ENCODE measurements at places on chromosomes 4 and X. TPM values are rescaled to one million over a fixed set of nuclear protein-coding genes. Genes with fewer than 3 reads are reported as not detected.
A peak's percentile ranks its signal among the peaks of the same experiment; 100 is the strongest.

DNA sequence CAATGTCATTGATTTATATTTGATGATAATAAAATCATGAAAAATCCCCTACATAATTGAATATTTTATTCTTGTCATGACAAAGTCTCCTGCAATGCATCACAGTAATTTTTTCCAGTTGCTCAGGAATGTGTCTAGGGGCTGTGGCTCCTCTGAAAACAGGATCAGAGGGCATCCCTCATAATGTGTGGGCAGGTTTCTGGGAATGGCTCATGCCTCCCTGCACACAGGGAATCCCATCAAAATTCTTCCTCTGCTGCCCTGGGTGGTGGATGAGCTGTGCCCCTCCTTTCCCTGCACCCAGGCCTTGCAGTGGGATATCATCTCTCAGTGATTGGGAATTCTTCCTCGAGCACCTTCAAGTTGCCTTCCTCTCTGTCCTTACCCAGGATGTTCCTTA is 20.4 kb upstream of the PUDP start:
- H3K4me1 ChIP-seq, result no peaks in the 10 kb centered on the region
- no peak for DNase-seq
- no peaks in the 10 kb centered on the region for H3K27me3 ChIP-seq
- H3K27ac ChIP-seq, result no peak overlapping the region
- no peaks in the 10 kb centered on the region for H3K36me3 ChIP-seq

- H3K27ac ChIP-seq, result peak overlapping the region; percentile 77
- DNase-seq, result peak; percentile 15
- H3K4me1 ChIP-seq, result no peaks in the 10 kb centered on the region
Observed at GRCh38 chrX:119942831-119943184, 743 bp downstream of the NKAP start.

DNA sequence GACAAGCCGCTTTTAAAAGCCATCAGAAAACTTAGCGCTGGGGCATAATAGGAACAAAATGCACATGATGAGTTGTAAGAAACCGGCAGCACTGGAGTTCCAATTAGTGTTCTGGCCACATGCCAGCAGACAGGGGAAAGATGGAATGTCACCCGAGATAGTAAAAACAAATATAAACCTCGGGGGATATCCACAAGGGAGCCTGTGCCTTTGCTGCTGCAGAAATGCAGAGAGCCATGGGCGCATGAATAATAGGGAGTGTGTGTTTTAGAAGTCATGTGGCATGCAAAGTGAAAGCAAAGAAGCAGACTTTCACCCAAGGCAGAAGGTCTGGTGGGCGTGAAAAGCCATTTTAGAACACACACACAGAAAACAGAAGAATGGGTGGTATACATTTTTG is 19.1 kb downstream of the GPRASP3 start:
- H3K4me1 ChIP-seq, result no peaks in the 10 kb centered on the region
- no peaks in the 10 kb centered on the region for H3K27me3 ChIP-seq
- no peak overlapping the region for H3K4me3 ChIP-seq

- H3K4me3 ChIP-seq, result no peak overlapping the region
- peaks cover 10% of the 10 kb centered on the region for H3K36me3 ChIP-seq
- DNase-seq, result peak; percentile 38
- no peak overlapping the region for H3K27ac ChIP-seq
- H3K27me3 ChIP-seq, result no peaks in the 10 kb centered on the region
Observed at GRCh38 chr4:1237981-1238675, 10.8 kb downstream of the CTBP1 start.

GRCh38 chrX:103530545-103530944 is 11.3 kb upstream of the RAB40A start:
- no peak overlapping the region for H3K27ac ChIP-seq
- H3K36me3 ChIP-seq, result no peaks in the 10 kb centered on the region
- DNase-seq, result no peak
- H3K4me1 ChIP-seq, result no peaks in the 10 kb centered on the region
- H3K4me3 ChIP-seq, result no peak overlapping the region

DNA sequence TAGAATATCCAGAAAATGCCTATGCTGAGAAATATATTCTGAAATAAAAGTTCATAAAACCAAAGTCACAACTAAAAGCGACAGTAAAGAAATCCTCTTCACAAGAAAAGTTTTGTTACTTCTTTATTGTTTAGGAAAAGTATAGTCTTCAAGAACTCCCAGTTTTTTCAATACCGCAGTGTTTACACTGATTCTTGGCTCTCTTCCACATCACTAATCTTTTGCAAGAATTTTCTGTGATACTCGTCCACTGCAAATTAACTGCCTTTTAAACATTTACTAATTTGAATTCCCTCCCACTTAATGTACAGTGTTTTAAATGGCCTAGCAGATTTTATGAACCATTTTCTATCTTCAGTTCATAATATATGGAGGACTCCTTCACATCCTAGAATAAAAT is 65.1 kb downstream of the HPGDS start:
- no peaks in the 10 kb centered on the region for H3K36me3 ChIP-seq
- H3K4me3 ChIP-seq, result no peak overlapping the region
- DNase-seq, result no peak

- no peak overlapping the region for H3K27ac ChIP-seq
- no peaks in the 10 kb centered on the region for H3K4me1 ChIP-seq
- H3K27me3 ChIP-seq, result no peaks in the 10 kb centered on the region
- DNase-seq, result no peak
- H3K4me3 ChIP-seq, result no peak overlapping the region
Observed at GRCh38 chr4:95660719-95661118, 111.9 kb upstream of the UNC5C start.

DNA sequence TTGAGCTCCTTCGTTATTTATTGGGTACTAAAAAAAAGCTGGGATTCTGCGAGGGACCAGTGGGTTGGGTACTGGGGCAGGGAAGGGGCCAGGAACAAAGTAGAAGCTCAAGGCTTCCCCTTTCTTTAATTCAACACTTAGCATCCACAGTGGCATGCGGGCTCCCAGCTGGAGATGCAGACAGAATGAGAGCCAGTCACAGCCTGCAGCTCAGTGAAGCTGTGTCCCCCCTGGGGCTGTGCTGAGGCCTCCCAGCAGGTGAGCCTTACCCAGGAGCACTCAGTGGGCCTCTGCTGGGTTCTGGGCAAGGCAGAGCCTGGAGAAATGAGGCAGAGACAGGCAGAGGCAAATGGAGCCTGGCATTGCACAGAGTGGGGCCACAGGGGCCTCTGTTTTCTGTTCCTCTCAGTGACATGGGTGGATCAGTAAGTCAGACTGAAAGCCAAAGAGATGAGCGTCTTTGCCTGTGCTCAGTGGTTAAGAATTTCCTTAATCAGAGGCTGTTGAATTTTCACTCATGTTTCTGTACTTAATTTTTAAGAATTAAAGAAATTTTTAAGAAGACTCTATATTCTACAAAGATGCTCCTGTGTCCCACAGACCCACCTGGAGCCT is 181.4 kb upstream of the RBPJ start:
- H3K27me3 ChIP-seq, result no peaks in the 10 kb centered on the region
- H3K36me3 ChIP-seq, result no peaks in the 10 kb centered on the region
- H3K27ac ChIP-seq, result no peak overlapping the region
- H3K4me3 ChIP-seq, result no peak overlapping the region

GRCh38 chr4:184293552-184293951 is 75.9 kb upstream of the ENPP6 start:
- no peaks in the 10 kb centered on the region for H3K36me3 ChIP-seq
- H3K27ac ChIP-seq, result no peak overlapping the region
- no peaks in the 10 kb centered on the region for H3K4me1 ChIP-seq
- peak; percentile 21 for DNase-seq
- H3K27me3 ChIP-seq, result no peaks in the 10 kb centered on the region

DNA sequence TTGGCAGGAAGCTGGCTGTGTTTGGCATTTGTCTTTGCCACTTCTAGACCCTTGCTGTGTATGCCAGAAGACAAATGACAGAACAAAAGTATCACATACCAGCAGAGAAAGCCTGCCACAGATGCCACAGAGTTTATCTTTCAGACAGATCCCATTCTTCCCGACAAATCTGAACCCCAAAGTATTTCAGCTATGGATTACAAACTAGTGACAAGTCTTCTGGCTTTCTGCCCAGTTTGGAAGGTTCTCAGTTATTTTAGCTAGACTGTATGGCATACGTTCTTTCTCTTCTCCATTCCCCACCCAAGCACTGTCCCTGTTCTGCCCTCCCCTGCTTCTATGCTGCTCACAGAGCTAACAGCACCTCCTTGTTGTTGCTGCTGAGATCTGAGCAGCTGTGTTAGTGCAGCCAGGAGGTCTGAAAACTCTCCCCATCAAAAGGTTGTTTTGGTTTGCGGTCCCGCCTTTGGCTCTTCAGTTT is 236.7 kb downstream of the FRAS1 start:
- DNase-seq, result no peak
- no peak overlapping the region for H3K4me3 ChIP-seq
- no peaks in the 10 kb centered on the region for H3K36me3 ChIP-seq
- peak overlapping the region; percentile 61 for H3K27ac ChIP-seq
- peaks cover 48% of the 10 kb centered on the region for H3K4me1 ChIP-seq

GPR143 gene
- 8.2 TPM for total RNA-seq

CENPI gene
- 0.66 TPM for total RNA-seq

EDA2R gene
- total RNA-seq, result 2.5 TPM
